ENCODE measurements at places on chromosomes 1 and 21.

DNA sequence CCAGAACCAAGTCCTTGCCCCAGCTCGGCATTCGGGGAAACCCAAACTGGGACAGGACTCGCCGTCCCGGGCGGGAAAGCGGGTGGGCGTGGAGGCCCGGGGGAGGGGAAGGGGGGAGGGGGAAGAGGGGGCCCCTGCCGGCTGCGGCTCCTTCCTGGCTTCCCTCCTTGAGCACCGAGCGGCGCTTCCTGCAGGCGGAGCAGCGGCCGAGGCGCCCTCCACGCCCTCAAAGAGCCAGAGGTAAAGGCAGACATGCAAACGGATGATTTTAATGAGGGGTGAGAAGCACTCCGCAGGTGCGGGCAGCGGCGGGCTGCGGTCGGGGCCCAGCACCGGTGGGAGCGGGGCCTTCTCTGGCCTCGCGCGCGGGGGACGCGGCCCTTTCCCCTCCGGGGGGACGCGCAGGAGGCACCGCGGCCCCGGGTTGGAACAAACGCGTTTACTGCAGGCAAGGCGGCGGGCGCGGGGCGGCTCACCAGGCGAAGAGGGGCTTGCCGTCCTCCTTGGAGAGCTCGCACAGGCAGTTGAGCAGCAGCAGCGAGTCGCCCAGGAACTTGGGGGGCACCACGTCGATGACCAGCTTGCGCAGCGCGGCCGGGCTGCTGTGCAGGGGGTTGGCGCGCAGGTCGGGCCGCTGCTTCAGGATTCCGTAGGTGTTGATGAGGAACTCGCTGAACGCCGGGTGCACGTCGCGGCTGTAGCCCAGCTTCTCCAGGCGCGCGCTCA lies 5.7 kb upstream of the FTCD start:
- no peak overlapping the region for H3K4me3 ChIP-seq
- no peaks in the 10 kb centered on the region for H3K4me1 ChIP-seq
- DNase-seq, result peak; percentile 14
- no peaks in the 10 kb centered on the region for H3K27me3 ChIP-seq
- no peak overlapping the region for H3K27ac ChIP-seq

DNA sequence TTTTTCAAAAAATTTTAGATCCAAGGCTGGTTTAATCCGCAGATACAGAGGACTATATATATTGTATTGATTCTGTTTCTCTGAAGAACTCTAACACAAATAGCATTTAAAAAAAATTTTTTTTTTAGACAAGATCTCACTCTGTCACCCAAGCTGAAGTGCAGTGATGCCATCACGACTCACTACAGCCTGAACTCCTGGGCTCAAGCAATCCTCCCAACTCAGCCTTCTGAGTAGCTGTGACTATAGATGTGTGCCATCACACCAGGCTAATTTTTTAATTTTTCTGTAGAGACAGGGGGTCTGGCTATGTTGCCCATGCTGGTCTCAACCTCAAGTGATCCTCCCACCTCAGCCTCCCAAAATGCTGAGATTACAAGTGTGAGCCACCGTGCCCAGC lies 3.0 kb downstream of the ANKRD45 start:
- no peak for DNase-seq
- peaks cover 3% of the 10 kb centered on the region for H3K4me1 ChIP-seq
- H3K27me3 ChIP-seq, result peaks cover 2% of the 10 kb centered on the region
- H3K4me3 ChIP-seq, result no peak overlapping the region
- H3K27ac ChIP-seq, result no peak overlapping the region

DNA sequence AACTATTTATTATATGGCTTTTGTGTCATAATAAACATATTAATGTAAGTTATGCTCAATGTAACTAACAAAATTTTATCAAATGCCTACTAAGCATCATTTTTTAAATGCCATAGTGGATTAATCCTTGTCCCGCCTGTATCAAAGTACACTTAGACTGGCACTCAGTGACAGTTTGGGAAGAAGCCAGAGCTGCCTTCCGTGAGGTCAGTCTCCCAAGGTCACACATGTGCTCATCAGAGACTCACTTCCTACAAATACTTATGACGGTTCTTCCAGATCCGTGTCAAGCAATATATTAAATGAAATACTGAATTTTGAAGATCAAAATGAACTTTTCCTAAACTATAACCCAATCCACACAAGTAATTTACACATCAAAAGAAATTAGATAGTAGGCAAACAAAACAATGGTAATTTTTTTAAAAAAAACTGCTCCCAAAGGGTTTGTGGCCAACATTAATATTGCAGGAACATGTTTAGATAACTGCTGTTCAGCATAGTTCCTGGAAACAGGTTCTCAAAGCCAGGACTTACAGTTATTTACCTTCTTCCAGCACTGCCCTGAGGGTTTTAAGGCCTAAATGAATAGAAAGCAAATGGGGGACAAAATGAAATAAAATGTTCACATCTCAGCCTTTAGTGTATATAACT lies 27.2 kb downstream of the WLS start:
- peaks cover 55% of the 10 kb centered on the region for H3K4me1 ChIP-seq
- H3K27me3 ChIP-seq, result no peaks in the 10 kb centered on the region
- no peaks in the 10 kb centered on the region for H3K36me3 ChIP-seq
- H3K4me3 ChIP-seq, result no peak overlapping the region
- DNase-seq, result no peak

DNA sequence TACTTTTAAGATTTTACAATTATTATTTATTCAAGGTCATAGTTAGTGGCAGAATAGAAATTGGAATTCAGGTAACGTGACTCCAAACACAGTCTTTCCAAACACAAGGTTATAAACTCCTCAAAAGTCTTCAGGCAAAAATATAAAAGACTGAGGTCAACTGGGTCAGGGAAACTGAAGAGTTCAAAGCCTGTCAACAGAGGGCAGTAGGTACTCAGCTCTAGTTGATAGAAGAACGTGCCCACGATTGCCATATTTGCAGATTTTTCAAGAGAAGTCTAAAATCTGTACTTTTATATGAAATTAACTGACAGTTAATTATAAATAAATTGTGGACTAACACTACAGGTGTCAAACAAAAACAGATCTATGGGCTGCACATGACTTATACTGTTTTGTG lies 135.0 kb downstream of the LHX4 start:
- H3K4me3 ChIP-seq, result no peak overlapping the region
- no peaks in the 10 kb centered on the region for H3K4me1 ChIP-seq
- no peaks in the 10 kb centered on the region for H3K27me3 ChIP-seq

- no peak for DNase-seq
- no peak overlapping the region for H3K4me3 ChIP-seq
- H3K27ac ChIP-seq, result no peak overlapping the region
- H3K4me1 ChIP-seq, result no peaks in the 10 kb centered on the region
- H3K27me3 ChIP-seq, result no peaks in the 10 kb centered on the region
These were observed 76.1 kb downstream of the CACHD1 start for GRCh38 chr1:64546013-64546412.

GRCh38 chr1:201625851-201626251 lies 86.9 kb downstream of the NAV1 start:
- peaks cover 37% of the 10 kb centered on the region for H3K4me1 ChIP-seq
- H3K36me3 ChIP-seq, result no peaks in the 10 kb centered on the region
- H3K4me3 ChIP-seq, result no peak overlapping the region
- no peaks in the 10 kb centered on the region for H3K27me3 ChIP-seq
- H3K27ac ChIP-seq, result no peak overlapping the region

DNA sequence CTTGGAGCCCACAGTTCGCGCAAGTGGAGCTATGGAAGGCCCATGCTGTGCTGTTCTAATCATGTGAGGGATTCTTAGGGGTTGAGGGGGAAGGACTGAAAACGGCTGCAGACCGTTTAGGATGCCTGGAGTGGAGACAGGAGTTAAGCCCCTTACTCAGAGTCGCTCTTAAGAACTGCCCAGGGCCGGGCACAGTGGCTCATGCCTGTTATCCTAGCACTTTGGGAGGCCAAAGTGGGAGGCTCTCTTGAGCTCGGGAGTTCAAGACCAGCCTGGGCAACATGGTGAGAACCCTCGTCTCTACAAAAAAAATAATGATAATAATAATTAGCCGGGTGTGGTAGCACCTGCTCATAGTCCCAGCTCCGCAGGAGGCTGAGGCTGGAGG lies 1.1 kb downstream of the ZNF672 start:
- no peaks in the 10 kb centered on the region for H3K36me3 ChIP-seq
- no peaks in the 10 kb centered on the region for H3K4me1 ChIP-seq
- no peak for DNase-seq

- H3K27ac ChIP-seq, result peak overlapping the region; percentile 66
- no peak overlapping the region for H3K4me3 ChIP-seq
- DNase-seq, result peak; percentile 65
- H3K36me3 ChIP-seq, result no peaks in the 10 kb centered on the region
These were observed 19.8 kb upstream of the LBR start for GRCh38 chr1:225447650-225448089.

GRCh38 chr1:114718661-114719423 lies 2.3 kb upstream of the NRAS start:
- H3K27ac ChIP-seq, result no peak overlapping the region
- DNase-seq, result no peak
- no peaks in the 10 kb centered on the region for H3K36me3 ChIP-seq
- no peaks in the 10 kb centered on the region for H3K27me3 ChIP-seq

GRCh38 chr1:15526021-15526489 lies 593 bp upstream of the DNAJC16 start:
- no peaks in the 10 kb centered on the region for H3K36me3 ChIP-seq
- no peaks in the 10 kb centered on the region for H3K27me3 ChIP-seq
- peak overlapping the region; percentile 98 for H3K27ac ChIP-seq
- no peak for DNase-seq

- H3K4me1 ChIP-seq, result peaks cover 4% of the 10 kb centered on the region
- H3K27me3 ChIP-seq, result no peaks in the 10 kb centered on the region
- no peak for DNase-seq
- no peaks in the 10 kb centered on the region for H3K36me3 ChIP-seq
- H3K27ac ChIP-seq, result no peak overlapping the region
These were observed 6.3 kb upstream of the VPS26C start for GRCh38 chr21:37273440-37273839.

DNA sequence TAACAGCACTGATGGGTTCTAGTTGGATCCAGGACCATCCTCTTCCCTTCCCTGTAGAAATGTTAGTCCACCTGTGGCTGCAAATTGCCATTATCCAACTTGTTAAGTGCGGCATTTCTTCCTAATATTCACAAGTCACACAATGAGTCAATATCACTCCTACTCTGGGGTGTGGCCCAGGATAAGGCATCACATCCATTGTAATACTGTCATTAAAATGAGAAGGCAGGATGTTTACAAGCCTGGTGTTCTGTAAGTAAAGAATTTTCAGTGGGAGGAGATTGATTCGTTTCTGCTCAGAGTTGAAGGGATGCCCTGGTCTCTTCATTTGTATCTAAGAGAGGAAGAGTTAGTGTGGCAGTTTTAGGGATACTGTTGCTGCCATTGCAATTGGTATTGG lies 18.1 kb upstream of the ARHGAP29 start:
- no peak overlapping the region for H3K4me3 ChIP-seq
- H3K4me1 ChIP-seq, result peaks cover 8% of the 10 kb centered on the region
- H3K36me3 ChIP-seq, result no peaks in the 10 kb centered on the region

DNA sequence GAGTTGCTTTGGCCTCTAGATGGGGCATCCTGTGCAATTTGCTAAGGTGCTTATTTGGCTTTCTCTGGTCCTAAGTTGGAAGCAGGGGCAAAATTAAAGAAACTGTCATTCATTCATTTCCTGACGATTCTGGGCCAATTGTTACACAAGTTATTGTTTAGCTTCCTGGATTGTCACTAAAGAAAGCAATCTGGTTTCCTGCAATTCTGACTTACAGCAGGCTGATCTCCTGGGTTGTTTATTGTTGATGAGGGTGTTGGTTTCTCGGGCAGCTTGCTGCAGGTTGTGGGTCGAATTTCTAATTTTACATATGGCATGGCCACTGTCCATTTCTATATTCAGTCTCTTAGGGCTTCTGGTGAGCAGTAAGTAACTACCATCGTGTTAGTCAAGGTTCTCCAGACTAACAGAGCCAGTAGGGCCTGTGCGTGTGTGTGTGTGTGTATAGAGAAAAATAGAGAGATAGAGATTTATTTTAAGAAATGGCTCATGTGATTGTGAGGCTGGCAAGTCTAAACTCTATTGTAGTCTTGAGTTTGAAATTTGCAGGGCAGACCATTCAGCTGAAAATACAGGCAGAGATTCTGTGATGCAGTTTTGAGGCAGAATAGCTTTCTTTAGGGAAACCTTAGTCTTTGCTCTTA lies 30.4 kb downstream of the CTH start:
- H3K36me3 ChIP-seq, result peaks cover 9% of the 10 kb centered on the region
- H3K4me3 ChIP-seq, result no peak overlapping the region
- no peak overlapping the region for H3K27ac ChIP-seq
- DNase-seq, result no peak

GRCh38 chr1:93692026-93692425 lies 10.4 kb upstream of the BCAR3 start:
- no peaks in the 10 kb centered on the region for H3K36me3 ChIP-seq
- no peaks in the 10 kb centered on the region for H3K27me3 ChIP-seq
- no peak for DNase-seq
- H3K4me3 ChIP-seq, result no peak overlapping the region
- no peak overlapping the region for H3K27ac ChIP-seq

DNA sequence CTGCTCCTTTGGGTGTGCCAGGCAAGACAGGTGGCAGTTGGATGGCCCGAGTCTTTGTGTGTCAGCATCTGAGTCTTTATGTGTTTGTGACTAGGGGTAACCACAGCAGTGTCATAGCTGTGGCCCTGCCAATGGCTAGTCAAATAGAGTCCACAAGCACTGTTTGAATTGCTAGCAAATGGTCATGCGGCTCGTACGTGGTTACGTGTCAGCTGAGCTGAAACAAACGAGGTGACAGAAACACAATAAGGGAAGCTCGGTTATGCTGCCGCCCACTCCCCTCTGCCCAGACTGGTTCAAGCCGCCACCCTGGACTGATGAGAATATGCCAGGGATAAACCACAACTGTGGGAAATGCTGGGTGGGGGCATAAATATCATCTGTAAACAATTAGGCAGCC lies 174.3 kb upstream of the LMO4 start:
- no peak overlapping the region for H3K4me3 ChIP-seq
- peaks cover 3% of the 10 kb centered on the region for H3K4me1 ChIP-seq

GRCh38 chr1:64499966-64500365 lies 30.0 kb downstream of the CACHD1 start:
- no peaks in the 10 kb centered on the region for H3K4me1 ChIP-seq
- H3K27me3 ChIP-seq, result no peaks in the 10 kb centered on the region
- no peak for DNase-seq
- no peaks in the 10 kb centered on the region for H3K36me3 ChIP-seq
- no peak overlapping the region for H3K27ac ChIP-seq

DNA sequence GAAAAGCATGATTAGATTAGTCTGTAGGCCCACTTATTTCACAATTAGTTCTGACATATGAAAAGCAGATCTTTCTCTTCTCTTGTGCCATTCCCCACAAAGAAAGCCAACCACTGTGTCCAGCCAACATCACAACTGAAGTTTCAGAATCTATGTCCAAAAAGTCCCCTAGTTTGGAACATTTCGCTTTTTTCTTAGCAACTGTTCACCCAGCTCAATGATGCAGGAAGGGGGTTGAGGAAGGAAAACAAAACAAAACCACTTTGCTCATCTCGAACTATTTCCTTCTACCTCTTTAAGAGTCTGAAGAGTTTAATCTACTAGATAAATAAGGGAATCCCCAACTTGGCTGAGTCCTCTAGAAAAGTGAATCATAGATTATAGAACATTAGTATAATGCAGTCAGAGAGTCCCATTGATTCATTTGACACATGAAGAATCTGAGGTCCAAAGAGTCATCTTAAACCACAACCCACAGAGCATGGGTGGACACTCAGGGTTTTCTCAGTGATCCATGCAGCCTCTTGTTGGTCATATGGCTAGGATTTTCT lies 159.3 kb upstream of the SGIP1 start:
- H3K27ac ChIP-seq, result no peak overlapping the region
- no peak for DNase-seq

GRCh38 chr21:21921410-21922232 lies 923.4 kb downstream of the NCAM2 start:
- H3K36me3 ChIP-seq, result no peaks in the 10 kb centered on the region
- no peaks in the 10 kb centered on the region for H3K27me3 ChIP-seq
- DNase-seq, result no peak
- H3K27ac ChIP-seq, result no peak overlapping the region
